ENCODE measurements at places on chromosomes 7 and 10. TPM values are rescaled to one million over a fixed set of nuclear protein-coding genes. Genes with fewer than 3 reads are reported as not detected.
A peak's percentile ranks its signal among the peaks of the same experiment; 100 is the strongest.

DNA sequence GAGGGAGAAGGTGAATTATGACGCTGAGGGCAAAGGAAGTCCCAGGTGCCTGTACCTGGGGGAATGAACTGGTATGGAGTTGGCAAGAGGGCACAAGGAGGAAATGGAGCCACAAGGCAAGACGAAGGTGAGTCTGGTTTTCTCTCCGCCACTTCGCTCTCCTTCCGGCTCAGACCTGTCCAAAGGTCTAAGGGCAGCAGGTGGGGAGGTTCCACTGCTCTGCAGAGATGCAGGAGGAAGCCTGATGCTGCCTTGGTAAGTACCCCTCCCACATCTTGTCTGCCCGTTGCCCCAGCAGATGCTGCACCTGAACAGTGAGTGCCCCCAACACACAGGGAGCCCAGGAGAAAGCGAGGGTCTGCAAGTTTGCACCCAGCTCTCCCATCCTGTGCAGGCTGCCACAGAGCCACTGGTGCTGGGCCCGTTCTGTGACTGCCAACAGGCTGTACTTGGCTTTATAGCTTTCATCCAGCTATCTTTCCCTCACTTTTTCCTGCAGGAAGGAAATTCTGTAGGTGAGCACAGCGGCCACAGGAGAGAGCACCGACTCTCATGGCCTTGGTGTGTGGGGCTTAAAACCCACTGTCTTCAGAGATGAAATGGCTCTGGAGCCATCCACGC is 235.2 kb downstream of the COBL start:
- DNase-seq = peak; percentile 50

DNA sequence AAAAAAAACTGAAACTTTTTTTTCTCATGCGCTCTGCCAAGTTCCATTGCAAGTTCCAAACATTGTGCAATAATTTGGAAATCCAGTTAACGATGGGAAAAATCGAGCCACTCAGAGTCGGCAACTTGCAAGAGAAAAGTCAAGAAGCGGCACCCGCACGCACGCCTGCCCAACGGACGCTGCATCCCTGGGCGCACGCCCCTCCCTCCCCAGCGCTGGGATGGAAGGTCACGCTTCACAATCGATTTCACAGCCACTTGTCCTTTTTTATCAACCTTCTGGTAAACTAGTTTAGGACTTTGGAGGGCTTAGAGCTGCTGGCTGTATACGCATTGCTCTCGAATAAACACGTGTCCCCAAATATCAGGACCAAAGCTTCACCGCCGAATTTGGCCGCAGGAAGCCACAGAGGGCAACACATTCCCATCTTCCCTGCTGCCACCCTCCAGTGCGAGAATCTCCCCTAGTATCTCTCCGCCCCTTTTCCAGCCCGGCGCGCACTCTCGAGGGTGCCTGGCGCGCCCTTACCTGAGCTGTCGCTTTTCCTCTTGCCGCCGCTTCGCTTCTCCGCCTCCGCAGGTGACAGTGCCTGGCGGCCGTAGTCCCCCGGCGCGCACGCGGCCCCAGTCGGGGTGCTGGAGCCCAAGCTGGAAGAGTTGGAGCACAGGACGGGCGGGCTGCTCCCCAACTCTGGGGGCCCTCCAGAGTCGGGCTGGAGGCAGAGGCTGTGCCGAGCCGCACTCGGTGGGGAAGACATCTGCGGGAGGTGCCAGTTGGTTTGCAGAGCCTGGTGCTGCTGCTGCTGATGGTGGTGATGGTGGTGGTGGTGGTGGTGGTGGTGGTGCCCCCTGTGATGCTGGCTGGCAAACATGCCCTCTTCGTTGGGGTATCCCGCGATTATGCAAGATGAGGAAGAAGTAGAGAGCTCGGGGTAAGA is 857 bp downstream of the MEOX2 start:
- peak; percentile 69 for DNase-seq

DNA sequence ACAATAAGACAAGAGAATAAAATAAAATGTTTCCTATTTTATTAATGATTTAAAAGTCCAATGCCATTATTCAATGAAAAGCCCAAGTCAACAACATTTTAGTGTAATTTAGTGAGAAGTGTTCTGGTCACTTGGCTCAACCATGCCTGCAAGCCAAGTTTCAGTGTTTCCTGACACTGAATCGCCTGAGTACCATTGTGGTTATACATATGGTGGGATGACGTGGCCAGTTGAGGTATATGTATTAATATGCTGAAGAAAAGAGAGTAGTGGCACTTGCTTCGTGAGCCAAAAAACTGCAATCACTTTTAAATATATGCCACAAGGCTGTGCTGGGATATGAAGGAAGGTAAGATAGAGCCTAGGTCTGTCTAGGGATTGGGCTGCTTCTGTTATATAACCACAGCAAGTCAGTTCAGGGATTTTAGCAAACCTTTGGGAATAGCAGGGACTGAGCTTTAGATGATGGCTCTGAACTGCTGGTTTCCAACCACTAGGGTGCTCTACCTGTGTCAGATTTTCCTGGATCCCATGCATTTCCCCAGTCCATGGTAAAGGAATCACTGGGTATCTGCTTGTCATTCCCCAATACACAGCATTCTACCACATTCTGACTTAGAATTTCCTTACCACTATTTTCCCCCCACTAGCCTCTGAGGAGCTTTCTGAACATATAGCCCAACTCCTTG is 214.0 kb upstream of the PRPS1L1 start:
- DNase-seq = no peak

DNA sequence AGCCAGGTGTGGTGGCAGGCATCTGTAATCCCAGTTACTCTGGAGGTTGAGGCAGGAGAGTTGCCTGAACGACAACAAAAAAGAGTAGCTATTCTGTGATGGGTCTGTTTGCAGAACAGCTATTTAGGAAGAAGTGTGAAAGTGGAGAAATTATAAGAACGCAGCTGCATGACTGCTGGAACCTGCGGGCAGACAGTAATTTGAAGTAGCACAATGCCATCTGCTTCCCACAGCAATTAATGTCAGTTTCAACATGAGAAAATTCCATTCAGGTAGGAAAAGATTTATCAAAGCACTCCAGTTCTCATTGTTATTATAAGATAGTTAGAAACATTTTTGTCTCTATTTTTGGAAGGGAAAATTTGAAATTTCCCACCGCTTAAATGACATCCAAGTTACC is 21.5 kb downstream of the LAMB1 start:
- no peak for DNase-seq

DNA sequence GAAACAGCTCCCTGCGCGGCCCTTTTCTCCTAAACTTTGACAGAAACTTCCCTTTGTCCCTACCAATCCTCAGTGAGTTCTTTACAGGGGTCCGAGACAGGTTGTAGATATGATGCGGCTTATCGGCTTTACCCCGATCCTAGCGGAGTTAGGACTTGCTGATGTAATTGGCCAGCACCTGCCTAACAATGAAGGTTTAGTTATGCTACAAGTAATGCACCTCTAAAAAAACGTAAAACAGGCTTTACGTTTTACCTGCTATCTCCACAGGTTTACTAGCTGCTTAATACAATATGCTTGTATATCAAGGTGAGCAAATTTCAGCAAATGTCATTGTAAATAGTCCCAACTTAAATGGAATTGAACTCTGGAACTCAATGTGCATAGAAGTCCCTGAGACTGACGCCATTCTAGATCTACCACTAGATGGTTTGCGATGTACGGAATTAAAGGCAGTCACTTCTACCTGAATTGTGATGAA is 697 bp upstream of the SNX13 start:
- no peak for DNase-seq

DNA sequence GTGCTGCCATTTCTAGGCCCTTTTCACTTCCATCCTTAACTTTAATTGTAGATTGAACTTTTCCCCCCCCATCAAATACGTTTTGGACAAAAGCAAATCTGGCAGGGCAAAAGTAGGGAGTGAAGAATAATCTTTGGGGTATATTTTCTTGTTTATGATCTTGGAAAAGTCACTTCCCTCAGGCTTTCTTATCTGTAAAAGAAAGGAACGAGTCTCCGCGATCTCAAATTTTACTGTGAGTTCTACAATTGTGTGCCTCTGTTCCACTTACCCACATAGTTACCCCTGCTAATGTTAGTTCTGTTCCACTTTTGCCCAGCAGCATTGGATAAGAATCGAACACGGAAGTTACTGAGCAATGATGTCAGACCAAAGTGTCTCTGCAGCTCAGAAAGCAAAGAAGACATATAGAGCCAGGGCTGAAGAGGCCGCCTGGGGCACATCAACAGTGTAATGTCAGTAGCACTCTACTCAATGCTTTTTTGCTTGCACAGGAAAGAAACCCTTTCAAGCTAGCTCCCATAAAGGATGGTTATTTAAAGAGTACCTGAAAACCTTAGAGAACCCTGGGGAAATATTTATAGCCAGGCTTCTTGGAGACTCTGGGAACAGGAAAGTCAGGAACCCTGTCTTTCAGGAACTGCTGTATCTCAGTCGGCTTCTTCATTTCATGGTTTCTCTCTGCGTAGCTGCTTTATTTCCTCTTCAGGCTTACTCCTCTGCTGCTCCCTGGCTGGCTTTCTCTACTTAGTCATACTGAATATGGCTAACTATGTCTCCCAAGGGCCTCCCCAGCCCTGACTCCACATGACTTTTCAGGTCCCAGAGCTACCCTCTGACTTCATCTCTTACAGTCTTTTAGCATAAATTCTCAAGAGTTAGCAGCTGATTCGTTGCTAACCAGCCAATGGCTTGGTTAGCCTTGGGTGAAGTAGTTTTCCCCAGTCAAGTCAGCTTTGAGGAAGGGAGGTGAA is 123.7 kb upstream of the FAM3C start:
- no peak for DNase-seq

DNA sequence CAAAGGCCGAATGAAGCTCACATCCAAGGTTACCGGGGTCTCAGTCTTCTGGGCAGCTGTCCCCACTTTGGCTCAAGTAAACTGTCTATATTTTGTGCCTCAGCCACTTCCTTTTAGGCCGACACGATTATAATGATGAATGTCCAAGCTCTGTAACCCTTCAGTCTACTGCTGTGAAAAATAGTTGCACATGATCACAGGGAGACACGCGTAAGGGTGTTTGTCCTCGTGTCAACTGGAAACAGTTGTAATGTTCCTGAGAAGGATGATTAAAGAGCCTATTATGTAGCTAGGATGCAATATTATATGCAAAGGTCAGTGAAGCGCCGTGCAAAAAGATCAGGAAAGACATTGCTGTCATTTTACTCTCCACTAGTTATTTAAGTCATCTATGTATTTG is 559.9 kb downstream of the SDK1 start:
- no peak for DNase-seq

- no peak for DNase-seq
Observed at GRCh38 chr10:6207658-6208057, 4.9 kb downstream of the PFKFB3 start.

- no peak for DNase-seq
Observed at GRCh38 chr10:130022086-130022485, 58.0 kb upstream of the EBF3 start.

ZNF316 gene
- 60.3 TPM for total RNA-seq

- DNase-seq = no peak
Observed at GRCh38 chr7:81669476-81670105, 100.3 kb downstream of the HGF start.

- DNase-seq = no peak
Observed at GRCh38 chr10:23293973-23294590, 50.5 kb downstream of the C10orf67 start.

DNA sequence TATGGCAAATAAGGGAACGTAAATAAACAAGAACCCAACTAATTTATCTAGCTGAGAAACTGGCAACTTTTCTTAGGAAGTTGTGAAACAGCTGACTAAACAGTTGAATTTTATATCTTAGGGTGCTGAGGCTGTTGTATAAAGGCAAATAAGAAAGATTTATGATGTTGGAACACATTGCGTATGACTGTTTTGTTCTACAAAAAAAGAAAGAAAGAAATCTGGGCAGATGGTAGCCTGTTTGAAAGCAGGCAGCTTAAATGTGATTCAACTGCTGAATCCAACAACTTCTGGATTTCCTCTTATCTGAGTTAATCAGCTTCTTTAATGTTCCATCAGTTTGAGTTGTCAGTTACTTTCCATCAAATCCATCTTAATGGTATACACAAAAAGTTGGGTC is 214.5 kb downstream of the SNX13 start:
- no peak for DNase-seq

DNAH11 gene
- total RNA-seq = 0.75 TPM

DNA sequence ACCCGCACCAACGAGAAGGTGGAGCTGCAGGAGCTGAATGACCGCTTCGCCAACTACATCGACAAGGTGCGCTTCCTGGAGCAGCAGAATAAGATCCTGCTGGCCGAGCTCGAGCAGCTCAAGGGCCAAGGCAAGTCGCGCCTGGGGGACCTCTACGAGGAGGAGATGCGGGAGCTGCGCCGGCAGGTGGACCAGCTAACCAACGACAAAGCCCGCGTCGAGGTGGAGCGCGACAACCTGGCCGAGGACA is 1.6 kb downstream of the VIM start:
- no peak for DNase-seq

GRCh38 chr10:13421382-13421917 is 73.4 kb upstream of the SEPHS1 start:
- no peak for DNase-seq

DNA sequence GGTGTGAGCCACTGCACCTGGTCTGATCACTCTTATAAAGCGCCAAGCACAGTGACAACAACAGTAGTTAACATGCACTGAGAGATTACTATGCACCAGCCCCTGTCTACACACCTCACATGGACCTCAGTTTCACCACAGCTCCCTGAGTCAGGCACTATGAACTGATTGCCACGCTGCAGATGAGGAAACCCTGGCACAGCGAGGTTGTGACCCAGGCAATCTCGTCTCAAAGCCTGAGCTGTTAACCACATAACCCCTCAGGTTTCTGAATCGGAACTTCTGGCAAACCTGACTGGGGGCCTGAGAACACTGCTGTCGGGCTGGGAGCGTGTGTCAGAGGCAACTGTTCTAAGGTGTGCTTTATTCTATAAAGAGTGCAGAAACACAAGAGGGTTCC is 150.8 kb downstream of the RNF216 start:
- DNase-seq = no peak

ASIC3 gene
- total RNA-seq = not detected

Data from ascending aorta (tissue), 2 donors.